ENCODE measurements at places on chromosomes 7 and 10. TPM values are rescaled to one million over a fixed set of nuclear protein-coding genes. Genes with fewer than 3 reads are reported as not detected.

DNA sequence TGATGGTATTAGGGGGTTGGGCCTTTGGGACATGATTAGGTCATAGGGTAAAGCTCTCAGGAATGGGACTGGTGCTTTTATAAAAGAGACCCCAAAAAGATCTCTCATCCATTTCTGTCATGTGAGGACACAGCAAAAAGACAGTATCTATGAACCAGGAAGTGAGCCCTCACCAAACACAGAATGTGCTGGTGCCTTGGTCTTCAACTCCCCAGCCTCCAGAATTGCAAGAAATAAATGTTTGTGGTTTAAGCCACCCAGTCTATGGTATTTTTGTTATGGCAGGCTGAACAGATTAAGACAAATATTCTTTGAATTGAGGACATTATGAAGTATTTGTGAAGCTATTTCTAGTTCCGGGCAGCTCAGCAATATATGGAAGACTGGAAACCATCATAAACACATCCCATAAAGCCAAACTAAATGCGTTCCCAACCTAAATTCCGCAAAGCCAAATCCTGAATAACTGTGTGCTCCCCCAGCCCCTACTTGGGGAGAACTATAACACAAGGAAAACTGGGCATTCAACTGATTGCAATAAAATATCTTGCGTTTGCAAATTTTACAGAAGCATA lies 153.7 kb downstream of the GALNT17 start:
- H3K36me3 ChIP-seq: no peaks in the 10 kb centered on the region
- no peaks in the 10 kb centered on the region for H3K27me3 ChIP-seq
- no peak overlapping the region for H3K27ac ChIP-seq
- no peak overlapping the region for H3K4me3 ChIP-seq

DNA sequence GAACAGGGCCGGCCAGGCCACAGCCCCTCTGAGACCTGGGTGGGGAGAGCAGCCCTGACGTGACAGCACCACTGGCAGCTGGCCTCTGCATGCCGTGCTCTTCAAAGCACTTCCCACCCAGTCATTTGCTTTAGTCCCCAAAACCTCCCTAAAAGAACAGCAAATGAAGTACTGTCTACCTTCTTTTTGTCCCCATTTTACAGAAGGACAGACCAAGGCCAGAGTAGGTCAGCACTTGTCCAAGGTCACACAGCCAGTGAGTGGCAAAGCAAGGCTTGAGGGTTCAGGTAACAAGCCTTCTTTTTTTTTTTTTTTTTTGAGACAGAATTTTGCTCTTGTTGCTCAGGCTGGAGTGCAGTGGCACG lies 15.1 kb downstream of the ATP6V1F start:
- H3K27me3 ChIP-seq: no peaks in the 10 kb centered on the region
- H3K4me1 ChIP-seq: peaks cover 8% of the 10 kb centered on the region
- no peak overlapping the region for H3K27ac ChIP-seq
- H3K4me3 ChIP-seq: no peak overlapping the region

DNA sequence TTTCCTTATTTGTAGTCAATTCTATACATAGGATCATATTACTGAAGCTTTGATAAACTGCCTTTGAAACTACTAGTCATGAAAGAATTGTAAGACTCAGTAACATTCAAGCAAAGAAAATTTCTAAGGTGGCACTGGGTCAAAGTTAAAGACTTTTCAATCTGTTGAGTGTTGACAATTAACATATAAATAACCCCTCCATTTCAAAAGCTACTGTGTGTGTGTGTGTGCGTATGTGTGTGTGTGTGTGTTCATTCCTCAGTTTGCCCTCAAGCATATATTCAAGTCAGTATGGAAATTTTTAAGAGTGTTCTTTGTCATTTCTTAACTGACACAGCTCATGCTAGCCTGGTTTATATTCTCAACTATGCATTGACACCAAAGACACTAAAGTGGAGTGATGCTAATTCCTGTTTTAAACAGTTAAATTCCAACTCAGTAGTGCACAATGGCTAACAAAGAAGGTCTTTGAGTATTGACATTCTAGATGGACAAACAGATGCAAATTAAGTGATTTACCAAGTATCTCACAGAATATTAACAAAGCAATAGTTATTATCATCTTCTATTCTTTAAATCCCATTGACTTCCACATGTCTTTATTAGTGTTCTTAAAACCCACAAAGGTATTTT lies 314.8 kb upstream of the GRM3 start:
- no peaks in the 10 kb centered on the region for H3K27me3 ChIP-seq
- no peak overlapping the region for H3K27ac ChIP-seq
- no peaks in the 10 kb centered on the region for H3K4me1 ChIP-seq

DNA sequence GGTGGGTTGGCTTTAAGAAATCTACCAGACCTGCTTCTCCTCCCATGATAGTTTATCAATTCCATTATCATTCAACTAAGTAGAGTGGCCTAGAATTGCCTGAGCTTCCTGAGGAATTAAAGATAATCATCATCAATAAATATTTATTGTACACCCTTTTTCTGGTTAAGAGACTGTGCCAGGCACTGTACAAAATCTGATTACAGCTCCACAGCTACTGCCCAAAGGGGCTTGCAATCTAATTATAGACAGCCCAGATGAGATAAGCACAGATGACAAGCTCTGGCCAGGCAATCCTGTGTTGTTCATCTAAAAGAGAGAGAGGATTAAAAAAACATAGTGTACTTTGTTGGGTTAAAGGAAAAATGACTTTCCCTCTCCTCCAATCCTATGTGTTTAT lies 586.4 kb downstream of the GATA3 start:
- no peak overlapping the region for H3K27ac ChIP-seq
- DNase-seq: no peak
- no peak overlapping the region for H3K4me3 ChIP-seq
- no peaks in the 10 kb centered on the region for H3K36me3 ChIP-seq
- no peaks in the 10 kb centered on the region for H3K27me3 ChIP-seq

- H3K27ac ChIP-seq: no peak overlapping the region
- DNase-seq: no peak
- no peak overlapping the region for H3K4me3 ChIP-seq
- no peaks in the 10 kb centered on the region for H3K27me3 ChIP-seq
- H3K4me1 ChIP-seq: no peaks in the 10 kb centered on the region
Observed at GRCh38 chr10:105288026-105288425, 646.9 kb downstream of the SORCS3 start.

DNA sequence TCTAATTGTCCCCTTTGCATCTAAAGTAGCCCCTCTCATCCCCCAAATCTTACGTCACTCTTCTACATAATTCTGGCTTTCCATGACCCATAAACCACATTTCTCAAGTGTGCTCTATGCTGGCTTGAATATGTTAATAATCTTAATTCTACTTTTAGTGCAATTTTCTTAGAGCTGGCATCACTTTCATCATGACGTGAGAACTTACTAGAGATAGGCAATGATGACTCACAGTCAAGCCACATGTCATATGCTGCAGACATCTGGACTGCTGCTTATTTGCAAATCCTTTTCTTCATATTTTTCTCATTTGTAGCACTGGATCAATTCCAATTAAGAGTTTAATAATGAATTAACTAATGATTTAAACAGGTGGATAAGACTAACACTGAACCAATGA lies 260.7 kb upstream of the PRKCQ start:
- H3K4me3 ChIP-seq: no peak overlapping the region
- no peaks in the 10 kb centered on the region for H3K27me3 ChIP-seq
- no peak overlapping the region for H3K27ac ChIP-seq
- no peaks in the 10 kb centered on the region for H3K36me3 ChIP-seq
- H3K4me1 ChIP-seq: no peaks in the 10 kb centered on the region

PRTFDC1 gene
- 13.1 TPM for total RNA-seq

DNA sequence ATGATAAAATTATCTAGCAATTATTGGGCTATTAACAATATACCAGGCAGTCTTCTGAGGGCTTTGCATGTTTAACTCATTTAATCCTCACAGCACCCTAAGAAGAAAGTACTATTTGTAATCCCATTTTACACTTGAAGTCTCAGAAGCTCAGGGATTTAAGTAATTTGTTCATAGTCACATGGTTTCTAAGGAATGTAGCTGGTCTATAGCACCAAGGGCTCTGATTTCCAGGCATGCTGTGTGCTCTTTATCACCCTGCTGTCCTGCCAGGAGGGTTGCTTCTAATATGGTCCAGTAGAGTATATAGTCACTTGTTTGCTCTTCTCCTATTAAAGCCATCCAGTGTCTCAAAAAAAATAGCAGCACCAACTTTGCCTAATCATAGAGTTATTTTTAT lies 417.2 kb downstream of the PLXDC2 start:
- no peaks in the 10 kb centered on the region for H3K36me3 ChIP-seq
- no peaks in the 10 kb centered on the region for H3K4me1 ChIP-seq
- H3K4me3 ChIP-seq: no peak overlapping the region
- no peak overlapping the region for H3K27ac ChIP-seq

Data from heart left ventricle (tissue), 16 donors.